Stimulated activated CD4-positive, alpha-beta T cell treated with anti-CD3 and anti-CD28 coated beads, Interleukin-2, amount 100 ng/mL, for 24 hours (primary cell): ENCODE measurements at places on chromosomes 11 and 22.

GRCh38 chr22:35150183-35151107 is 84.5 kb downstream of the ISX start:
- DNase-seq = peak; percentile 77

DNA sequence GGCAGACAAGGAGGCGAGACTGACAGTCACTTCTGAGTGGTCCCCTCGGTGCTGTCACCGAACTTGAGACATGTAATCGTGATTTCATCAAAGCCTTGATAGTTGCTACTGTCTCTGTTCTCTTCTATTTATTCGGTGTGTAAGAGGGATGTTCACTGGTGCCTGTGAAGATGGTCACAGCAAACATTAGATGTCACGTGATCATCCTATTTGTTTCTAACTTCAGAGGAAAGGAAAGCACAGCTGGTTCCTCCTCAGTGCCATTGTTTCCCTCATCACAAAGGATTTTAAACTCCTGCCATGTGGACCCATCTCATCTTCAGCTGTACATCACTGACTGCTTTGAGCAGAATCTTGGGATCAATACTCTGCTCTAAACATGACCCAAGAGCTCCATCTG is 73.1 kb upstream of the CLMP start:
- DNase-seq = no peak

- peak; percentile 50 for DNase-seq
These were observed 133.5 kb downstream of the CD44 start for GRCh38 chr11:35272391-35272902.

DNA sequence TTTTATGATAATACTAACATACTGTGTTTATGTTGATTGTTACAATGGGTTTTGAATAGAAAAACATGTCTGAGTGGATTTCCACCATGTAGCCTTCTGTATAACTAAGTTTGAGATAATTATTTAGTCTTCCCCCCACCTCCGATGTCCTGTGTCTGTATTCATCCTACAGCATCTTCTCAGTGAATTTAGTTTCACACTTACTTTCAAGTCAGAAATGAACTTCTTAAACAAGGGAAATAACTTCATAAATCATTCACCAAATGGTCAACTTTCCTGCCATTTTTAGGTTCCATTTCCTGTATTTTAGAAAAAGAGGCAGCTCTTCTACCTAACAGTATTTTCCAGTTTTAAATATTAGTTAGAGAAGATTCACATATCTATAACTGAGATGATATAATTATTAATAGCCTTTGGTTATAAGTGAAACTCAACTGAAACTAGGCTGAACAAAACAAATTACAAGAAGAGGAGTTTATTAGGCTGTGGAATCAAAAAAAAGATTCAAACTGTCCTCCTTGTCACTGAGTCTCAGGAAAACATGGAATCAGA is 3.5 kb downstream of the OR51B5 start:
- DNase-seq = no peak

DNA sequence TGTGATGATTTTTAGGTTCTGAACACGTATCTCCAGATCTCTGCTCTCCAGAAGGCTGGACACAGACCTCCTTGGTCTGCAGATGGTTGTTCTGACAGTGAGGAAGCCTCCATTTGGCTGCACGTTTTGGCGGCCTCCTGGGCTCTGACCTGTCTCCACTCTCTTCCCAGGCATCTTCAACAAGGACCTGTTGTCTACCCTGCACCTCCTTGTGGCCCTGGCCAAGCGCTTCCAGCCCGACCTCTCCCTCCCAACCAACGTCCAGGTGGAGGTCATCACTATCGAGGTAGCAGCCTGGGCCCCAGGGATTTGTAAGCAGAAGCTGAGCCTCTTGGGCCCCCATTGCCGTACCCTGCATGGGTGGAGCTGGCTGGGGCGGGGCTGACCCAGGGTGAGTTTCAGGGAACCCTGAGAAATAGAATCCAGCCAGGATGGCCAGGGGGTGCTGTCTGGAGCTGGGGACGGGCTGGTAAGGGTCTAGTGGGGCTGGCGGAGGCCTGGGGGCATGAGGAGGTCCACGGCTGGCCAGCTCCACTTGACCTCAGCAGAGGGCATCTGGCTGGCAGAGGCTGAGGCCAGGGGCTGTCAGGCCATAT is 9.8 kb downstream of the PARVG start:
- DNase-seq = no peak

GRCh38 chr11:121615501-121615900 is 162.7 kb upstream of the SORL1-AS1 start:
- no peak for DNase-seq

DNA sequence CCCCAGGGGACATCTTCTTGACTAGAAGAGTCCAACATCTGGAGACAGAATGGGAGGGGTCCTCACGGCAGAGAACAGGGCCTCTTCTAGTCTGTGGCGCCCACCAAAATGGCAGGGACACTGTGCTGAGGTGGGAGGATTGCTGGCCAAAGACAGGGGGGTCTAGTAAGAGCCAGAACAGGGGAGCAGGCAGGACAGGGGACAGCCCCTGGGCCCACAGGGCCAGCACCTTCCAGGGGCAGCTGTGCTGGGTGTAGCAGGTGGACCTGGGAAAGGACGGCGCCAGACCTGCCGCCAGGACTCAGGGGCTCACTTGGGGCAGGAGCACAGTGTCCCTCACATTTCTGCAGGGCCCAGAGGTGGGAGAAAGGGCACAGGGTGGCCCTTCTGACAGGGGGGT is 858 bp upstream of the APOBEC3A start:
- DNase-seq = no peak

DNA sequence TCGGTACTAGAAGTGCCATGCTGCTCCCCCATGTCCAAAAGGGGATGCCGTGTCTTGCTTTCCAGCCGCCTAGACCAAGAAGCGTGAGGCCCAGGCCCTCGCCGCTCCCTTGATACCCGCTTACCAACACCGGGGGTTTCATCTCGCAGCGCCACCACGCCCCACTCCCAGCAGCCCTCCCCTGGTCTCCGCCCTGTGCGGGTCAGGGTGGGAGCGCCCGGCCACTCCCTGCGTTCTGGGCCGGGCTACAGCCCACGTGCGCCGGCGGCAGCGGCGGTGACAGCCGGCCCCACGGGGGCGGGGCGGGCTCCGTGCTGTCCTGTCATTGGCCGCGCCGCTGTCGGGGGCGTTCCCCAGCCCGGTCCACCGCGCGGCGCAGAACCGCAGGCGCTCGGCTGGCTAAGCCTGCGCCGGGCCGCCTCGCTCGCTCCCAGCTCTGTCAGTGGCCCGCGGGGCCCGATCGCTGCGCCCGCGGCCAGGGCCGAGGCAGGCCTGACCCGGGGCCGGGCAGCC is at the start of gene MICAL2:
Gene MICAL2 (plus strand): TSS at position 390 of the 513 bp plus-strand sequence. CDS start 51,566 bp downstream, outside the sequence.
- DNase-seq = peak; percentile 87

- DNase-seq = no peak
These were observed 14.0 kb downstream of the RPS6KA4 start for GRCh38 chr11:64372802-64373597.

DNA sequence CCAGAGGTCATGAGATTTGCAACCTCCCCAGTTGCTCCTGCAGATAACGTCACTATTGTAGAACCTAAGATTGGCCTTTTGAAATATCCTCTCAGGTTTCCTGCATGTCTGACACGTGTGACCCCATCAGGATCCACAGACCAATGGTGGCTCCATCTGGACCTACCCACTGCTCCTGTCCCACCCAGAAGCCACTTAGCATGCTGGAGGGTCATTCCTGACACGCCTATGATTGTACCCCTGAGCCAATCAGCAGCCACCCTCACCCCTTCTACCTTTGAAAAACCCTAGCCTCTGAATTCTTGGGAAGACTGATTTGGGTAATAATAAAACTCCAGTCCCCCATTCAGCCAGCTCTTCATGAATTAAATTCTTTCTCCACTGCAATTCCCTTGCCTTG is 20.1 kb upstream of the NARS2 start:
- DNase-seq = no peak

- no peak for DNase-seq
These were observed 170.2 kb downstream of the BUD13 start for GRCh38 chr11:116602637-116602942.

GRCh38 chr11:18317551-18317950 is 4.4 kb downstream of the HPS5 start:
- DNase-seq = no peak

DNA sequence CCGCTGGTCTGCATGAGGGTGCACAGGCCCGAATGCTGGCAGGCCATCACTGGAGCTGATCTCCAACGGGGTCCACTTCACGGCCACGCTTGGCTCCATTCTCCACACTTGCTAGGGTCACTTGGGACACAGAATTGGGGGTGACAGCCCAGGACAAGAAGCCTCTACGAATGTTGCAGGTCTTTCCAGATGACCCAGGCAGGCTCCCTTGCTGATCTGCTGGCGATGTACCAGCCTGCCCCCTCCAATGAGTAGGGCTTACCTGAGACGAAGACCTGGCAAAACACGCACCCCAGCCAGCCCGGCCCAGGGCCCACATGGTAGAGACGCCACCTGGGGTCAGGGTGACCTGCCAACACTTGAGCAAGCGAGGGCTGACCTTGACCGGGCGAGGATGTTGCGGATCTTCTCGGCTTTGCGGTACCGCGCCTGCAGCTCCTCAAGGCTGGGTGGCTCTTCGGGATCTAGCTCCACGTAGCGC is 44.9 kb downstream of the C11orf58 start:
- DNase-seq = no peak

- no peak for DNase-seq
These were observed 38.2 kb upstream of the PAMR1 start for GRCh38 chr11:35563484-35564244.

GRCh38 chr11:122784325-122784955 is 53.9 kb upstream of the CRTAM start:
- DNase-seq = no peak

DNA sequence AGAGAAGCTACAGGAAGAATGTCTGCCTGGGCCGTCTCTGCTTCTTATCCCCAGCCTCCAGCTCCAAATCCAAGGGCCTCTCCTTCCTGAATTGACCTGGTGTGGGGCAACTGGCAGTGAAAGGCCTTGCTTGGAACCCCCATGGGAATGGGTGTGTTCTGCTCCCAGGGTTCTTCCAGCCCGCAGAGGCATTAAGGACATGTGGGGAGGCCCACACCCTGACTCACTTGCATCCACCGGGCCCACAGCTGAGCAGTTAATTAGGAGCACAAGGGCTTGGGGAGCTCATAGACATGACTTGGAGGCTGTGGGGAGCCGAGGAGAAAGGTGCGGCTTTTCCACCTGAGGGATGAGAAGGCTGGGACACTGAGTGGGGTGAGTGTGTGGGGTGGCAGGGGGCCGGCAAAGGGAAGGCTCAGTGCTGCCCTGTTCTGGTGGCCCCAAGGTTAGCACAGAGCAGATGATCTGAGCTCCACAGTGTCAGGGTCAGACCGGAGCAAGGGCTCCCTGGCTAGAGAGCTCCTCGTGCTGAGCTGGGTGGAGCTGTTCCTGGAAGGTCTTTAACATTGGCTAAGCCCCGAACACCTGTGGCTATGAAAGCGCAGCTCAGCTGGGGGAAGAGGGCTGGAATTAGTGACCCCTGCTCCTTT is 64.5 kb upstream of the NECTIN1 start:
- DNase-seq = no peak

DNA sequence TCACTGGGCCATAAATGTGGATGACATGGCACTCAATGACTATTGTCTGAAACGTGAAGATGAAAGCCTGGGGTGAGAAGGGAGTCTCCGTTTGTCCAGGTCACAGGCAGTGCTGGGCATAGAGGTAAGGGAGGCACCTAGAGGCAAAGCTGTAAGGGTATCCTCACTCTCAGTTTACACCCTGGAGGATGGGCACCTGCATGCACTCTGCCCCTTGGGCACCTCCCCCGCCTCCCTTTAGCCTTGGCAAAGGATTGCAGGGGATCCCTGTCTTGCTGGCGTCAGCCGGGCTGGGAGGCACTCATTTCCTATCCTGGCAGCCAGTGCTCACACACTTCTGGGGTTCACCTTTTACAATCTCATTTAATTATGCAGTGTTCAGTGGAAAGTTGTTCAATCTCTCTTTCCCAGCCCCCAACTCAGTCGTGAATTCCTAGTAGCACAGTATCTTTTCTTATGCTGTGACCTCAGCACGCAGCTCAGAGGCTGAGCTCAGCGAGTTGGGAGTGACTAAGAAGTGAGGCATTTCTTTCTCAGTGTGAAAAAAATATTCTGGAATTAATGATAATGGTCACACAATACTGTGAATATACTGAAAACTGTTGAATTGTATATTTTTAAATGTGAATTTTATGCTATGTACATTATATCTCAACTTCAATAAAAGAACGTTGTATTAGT is 866.6 kb downstream of the BRD1 start:
- no peak for DNase-seq

GRCh38 chr22:22357024-22357883 is 112.7 kb downstream of the VPREB1 start:
- peak; percentile 83 for DNase-seq

- no peak for DNase-seq
These were observed 532 bp downstream of the EIF4G2 start for GRCh38 chr11:10808235-10808552.

DNA sequence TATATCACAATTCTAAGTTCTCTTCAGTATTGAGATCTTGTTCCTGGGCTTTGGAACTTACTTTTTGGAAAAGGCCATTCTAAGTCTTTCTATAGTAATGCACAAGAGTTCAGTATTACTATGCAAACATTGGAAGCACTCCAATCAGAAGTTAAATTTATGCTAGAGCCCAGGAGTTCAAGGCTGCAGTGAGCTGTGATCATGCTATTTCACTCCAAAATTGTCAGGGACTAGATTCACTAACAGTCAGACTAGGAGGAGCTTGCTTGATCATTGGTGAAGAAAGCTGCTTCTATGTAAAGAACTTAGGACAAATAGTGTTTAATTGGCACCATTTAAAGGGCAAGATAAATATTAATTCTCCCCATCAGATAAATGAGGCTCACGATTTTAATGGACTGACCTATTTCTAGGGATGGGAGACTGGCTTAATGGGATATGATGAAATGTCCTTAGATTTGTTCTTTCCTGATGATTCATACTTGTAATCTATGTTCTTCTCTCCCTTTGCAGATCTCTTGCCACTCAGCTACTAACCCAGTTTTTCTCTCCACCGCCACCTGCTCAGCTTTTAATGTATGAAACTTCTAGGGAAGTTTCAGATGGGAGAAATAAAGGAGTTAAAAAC is 32.6 kb upstream of the TMEM123 start:
- DNase-seq = no peak

- no peak for DNase-seq
These were observed 62.1 kb upstream of the ARHGAP20 start for GRCh38 chr11:110774138-110775014.

DNA sequence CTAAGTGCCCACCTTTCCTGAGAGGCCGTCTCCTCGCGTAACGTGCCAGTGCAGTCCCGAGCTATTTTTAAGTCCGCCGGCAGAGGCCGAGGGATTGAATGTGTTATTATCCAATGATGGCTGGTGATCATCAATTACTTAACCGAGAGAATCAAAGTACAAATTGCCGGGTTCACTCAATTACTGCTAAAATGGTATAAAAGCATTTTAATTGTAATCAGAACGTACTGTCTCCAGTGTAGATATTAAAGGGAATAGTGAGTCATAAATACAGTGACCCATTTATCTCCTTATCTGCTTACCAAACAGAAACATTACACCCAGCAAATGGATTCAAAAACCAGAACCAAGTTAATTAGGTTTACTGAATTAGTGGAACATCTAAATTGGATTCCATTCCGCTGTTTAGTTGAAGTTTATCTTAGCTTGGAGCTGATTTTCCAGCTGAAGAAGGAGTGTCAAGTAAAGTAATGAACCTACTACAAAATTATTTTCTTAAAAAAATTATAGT is 334.9 kb downstream of the BRD1 start:
- DNase-seq = no peak

GRCh38 chr11:813072-813455 is 3.3 kb downstream of the RPLP2 start:
- no peak for DNase-seq
